ENCODE measurements at places on chromosomes 5 and 9. TPM values are rescaled to one million over a fixed set of nuclear protein-coding genes. Genes with fewer than 3 reads are reported as not detected.

- no peak for DNase-seq
- no peaks in the 10 kb centered on the region for H3K4me1 ChIP-seq
- no peak overlapping the region for H3K4me3 ChIP-seq
- peaks cover 5% of the 10 kb centered on the region for H3K36me3 ChIP-seq
These were observed 186.3 kb downstream of the NFIB start for GRCh38 chr9:14127656-14128055.

GRCh38 chr5:135456238-135457099 lies 4.3 kb upstream of the TIFAB start:
- no peak overlapping the region for H3K27ac ChIP-seq
- H3K27me3 ChIP-seq = peaks cover 71% of the 10 kb centered on the region
- DNase-seq = no peak
- H3K36me3 ChIP-seq = no peaks in the 10 kb centered on the region
- H3K4me3 ChIP-seq = no peak overlapping the region

DNA sequence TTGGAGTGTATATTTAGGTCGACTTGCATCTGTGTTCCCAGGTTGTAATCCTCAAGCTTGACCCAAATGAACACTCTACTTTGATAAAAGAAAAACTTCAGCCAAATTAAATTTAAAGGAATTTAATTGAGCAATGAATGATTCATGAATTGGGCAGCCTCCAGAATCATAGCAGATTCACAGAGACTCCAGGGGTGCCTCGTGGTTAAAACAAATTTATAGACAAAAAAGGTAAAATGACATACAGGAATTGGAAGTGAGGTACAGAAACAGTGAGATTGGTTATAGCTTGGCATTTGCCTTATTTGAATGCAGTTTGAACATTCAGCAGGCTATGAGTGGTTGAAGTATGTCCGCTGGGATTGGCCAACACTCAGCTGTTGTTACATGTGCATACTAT lies 21.6 kb upstream of the SPATA31D4 start:
- no peak for DNase-seq
- no peak overlapping the region for H3K4me3 ChIP-seq
- H3K27ac ChIP-seq = no peak overlapping the region
- H3K36me3 ChIP-seq = no peaks in the 10 kb centered on the region

Gene ZNF658
- 8.0 TPM for total RNA-seq

- H3K36me3 ChIP-seq = peaks cover 8% of the 10 kb centered on the region
- DNase-seq = no peak
- peak overlapping the region; percentile 38 for H3K4me3 ChIP-seq
- H3K27ac ChIP-seq = no peak overlapping the region
- no peaks in the 10 kb centered on the region for H3K27me3 ChIP-seq
These were observed 6.5 kb upstream of the AK1 start for GRCh38 chr9:127883959-127884358.

- no peak for DNase-seq
- H3K4me1 ChIP-seq = peaks cover 12% of the 10 kb centered on the region
- H3K4me3 ChIP-seq = no peak overlapping the region
- peaks cover 7% of the 10 kb centered on the region for H3K36me3 ChIP-seq
- peaks cover 14% of the 10 kb centered on the region for H3K27me3 ChIP-seq
These were observed 358.7 kb upstream of the ITGA1 start for GRCh38 chr5:52428977-52429489.

Gene PCDHGA2
- total RNA-seq = 0.32 TPM

DNA sequence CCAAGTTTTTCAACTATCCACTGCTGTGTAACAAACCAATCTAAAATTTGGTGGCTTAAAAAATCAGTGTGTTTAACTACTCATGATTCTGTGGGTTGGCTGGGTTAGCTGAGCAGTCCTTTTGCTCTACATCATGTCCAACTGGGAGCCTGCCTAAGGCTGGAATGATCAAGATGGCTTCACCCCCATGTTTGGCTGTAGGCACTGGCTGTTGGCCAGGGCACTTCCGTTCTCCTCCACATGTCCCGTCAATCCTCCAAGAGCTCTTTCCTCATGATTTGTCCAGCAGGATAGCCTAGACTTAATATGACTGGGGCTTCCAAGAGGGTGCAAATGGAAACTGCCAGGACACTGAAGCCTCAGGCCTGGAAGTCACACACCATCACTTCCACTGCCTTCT lies 17.0 kb upstream of the TSSK1B start:
- no peaks in the 10 kb centered on the region for H3K27me3 ChIP-seq
- peaks cover 4% of the 10 kb centered on the region for H3K4me1 ChIP-seq
- no peak for DNase-seq
- H3K27ac ChIP-seq = no peak overlapping the region
- no peak overlapping the region for H3K4me3 ChIP-seq
- H3K36me3 ChIP-seq = no peaks in the 10 kb centered on the region

- no peak overlapping the region for H3K27ac ChIP-seq
- peaks cover 7% of the 10 kb centered on the region for H3K27me3 ChIP-seq
- DNase-seq = no peak
These were observed 215.8 kb upstream of the CYLC2 start for GRCh38 chr9:102779356-102779755.

DNA sequence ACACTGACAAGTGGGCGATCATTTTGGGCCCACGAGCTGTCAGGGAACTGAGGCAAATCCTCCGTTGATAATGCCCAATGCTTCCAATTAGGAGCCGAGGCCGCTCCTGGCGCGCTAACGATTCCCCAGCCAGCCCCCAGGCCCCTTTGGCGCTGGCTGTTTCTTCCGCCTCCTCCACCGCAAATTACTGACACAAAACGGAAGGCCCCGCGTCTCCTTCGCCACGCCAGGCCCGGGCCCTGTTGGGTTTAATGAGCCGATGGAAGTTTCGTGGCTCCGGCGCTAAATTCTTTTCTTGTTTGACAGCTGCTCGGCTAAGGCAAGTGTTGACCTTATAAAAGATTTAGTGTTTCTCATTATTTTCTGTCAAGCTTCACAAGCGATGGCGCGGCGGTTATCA lies 25.7 kb upstream of the BARHL1 start:
- H3K36me3 ChIP-seq = no peaks in the 10 kb centered on the region
- H3K4me3 ChIP-seq = peak overlapping the region; percentile 54
- peak overlapping the region; percentile 69 for H3K27ac ChIP-seq
- peaks cover 50% of the 10 kb centered on the region for H3K4me1 ChIP-seq

- no peaks in the 10 kb centered on the region for H3K27me3 ChIP-seq
- no peak overlapping the region for H3K4me3 ChIP-seq
- no peak for DNase-seq
- H3K36me3 ChIP-seq = no peaks in the 10 kb centered on the region
- peaks cover 30% of the 10 kb centered on the region for H3K4me1 ChIP-seq
These were observed 269.8 kb downstream of the NR3C1 start for GRCh38 chr5:143133721-143134120.

Gene AJM1
- total RNA-seq = 3.3 TPM

DNA sequence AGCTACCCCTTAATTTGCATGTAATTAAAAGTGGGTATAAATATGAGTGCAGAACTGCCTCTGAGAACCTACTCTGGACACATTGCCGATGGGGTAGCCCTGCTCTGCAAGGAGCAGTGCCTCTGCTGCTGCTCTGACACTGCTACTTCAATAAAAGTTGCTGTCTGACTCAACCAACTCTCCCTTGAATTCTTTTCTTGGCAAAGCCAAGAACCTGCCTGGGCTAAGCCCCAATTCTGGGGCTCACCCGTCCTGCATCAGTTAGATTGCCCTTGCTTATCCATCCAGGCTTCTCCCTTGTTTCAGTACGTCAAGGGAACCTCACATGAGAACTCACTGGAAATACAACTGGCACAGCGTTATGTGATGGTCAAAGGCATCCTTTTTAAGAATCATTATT lies 44.1 kb downstream of the FBXL7 start:
- peaks cover 7% of the 10 kb centered on the region for H3K27me3 ChIP-seq
- H3K4me3 ChIP-seq = no peak overlapping the region
- peaks cover 8% of the 10 kb centered on the region for H3K4me1 ChIP-seq
- peaks cover 5% of the 10 kb centered on the region for H3K36me3 ChIP-seq
- H3K27ac ChIP-seq = no peak overlapping the region
- DNase-seq = no peak

Gene CDH18
- total RNA-seq = 2.2 TPM

GRCh38 chr5:156694598-156694997 lies 155.5 kb upstream of the PPP1R2B start:
- H3K27me3 ChIP-seq = no peaks in the 10 kb centered on the region
- H3K4me3 ChIP-seq = no peak overlapping the region
- H3K4me1 ChIP-seq = peaks cover 11% of the 10 kb centered on the region
- DNase-seq = no peak
- no peaks in the 10 kb centered on the region for H3K36me3 ChIP-seq

Gene ZNF367
- total RNA-seq = 15.4 TPM

- peaks cover 27% of the 10 kb centered on the region for H3K4me1 ChIP-seq
- no peak overlapping the region for H3K27ac ChIP-seq
- H3K4me3 ChIP-seq = peak overlapping the region; percentile 93
These were observed 1.4 kb downstream of the PTGR1 start for GRCh38 chr9:111597852-111598732.

Gene LCP2
- total RNA-seq = not detected

DNA sequence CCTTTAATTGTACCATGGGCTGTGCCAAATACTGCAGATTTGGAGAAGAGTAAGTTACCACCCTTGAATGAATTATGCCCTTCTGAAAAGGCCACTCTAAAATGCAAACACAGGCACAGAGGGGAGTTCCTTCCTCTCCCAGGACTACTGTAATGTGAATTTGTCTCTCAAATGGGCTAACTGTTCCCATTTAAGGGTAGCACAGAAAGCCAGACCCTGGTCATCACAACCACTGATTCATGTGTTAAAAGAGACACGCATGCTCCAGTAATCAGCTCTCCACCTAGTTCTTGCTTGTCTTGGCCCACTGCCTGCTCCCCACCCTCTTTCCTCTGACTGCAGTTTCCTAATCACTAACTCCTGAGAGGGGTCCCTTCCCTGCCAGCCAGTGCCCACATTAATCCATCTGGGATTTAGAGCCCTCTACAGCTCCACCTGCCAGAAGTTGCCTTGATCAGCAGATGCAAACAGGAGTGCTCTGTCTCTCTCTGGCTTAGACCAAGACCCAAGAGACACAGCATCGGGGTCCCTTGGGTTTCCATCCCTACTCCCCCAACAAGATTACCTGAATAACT lies 382.4 kb downstream of the TMEM167A start:
- no peaks in the 10 kb centered on the region for H3K4me1 ChIP-seq
- no peak for DNase-seq

GRCh38 chr5:107469485-107470294 lies 201.0 kb downstream of the EFNA5 start:
- no peak for DNase-seq
- H3K4me3 ChIP-seq = peak overlapping the region; percentile 54
- no peaks in the 10 kb centered on the region for H3K27me3 ChIP-seq
- H3K36me3 ChIP-seq = peaks cover 2% of the 10 kb centered on the region

DNA sequence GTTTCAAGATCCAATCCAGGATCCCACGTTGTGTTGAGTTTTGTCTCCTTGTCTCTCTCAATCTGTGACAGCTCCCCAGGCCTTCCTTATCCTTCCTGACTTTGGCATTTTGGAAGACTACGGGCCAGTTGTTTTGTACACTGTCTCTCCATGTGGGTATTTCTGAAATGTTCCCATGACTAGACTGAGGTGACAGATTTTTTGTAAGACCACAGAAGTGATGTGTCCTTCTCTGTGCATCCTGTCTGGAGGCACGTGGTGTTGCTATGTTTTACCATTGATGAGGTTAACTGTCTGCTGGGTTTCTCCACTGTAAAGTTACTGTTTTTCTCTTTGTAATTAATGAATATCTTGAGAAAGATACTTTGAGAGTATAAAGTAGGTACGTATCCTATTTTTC lies 15.7 kb upstream of the PDZD2 start:
- H3K4me3 ChIP-seq = no peak overlapping the region
- no peaks in the 10 kb centered on the region for H3K36me3 ChIP-seq
- no peak overlapping the region for H3K27ac ChIP-seq
- peaks cover 8% of the 10 kb centered on the region for H3K4me1 ChIP-seq
- peaks cover 13% of the 10 kb centered on the region for H3K27me3 ChIP-seq

DNA sequence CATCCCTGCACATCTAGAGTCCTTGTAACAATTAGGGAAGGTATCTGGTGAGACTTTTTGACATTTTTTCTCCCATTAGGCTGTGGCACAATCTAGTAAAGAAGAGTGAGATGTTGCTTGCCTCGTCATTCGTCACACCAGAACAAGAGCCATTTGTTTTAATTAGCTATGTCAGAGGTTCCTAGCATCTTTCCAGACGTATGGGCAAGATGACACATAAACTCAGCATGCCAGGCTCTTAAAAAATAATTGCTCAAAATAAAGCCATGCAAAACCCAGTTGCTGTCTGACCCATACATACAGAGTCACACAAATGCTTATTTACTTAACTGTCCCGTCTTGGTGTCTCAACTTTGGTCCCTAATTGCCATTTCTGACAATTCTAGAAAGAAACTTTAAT lies 125.9 kb downstream of the TRPM3 start:
- H3K4me1 ChIP-seq = no peaks in the 10 kb centered on the region
- no peak for DNase-seq
- H3K4me3 ChIP-seq = no peak overlapping the region
- no peaks in the 10 kb centered on the region for H3K27me3 ChIP-seq

DNA sequence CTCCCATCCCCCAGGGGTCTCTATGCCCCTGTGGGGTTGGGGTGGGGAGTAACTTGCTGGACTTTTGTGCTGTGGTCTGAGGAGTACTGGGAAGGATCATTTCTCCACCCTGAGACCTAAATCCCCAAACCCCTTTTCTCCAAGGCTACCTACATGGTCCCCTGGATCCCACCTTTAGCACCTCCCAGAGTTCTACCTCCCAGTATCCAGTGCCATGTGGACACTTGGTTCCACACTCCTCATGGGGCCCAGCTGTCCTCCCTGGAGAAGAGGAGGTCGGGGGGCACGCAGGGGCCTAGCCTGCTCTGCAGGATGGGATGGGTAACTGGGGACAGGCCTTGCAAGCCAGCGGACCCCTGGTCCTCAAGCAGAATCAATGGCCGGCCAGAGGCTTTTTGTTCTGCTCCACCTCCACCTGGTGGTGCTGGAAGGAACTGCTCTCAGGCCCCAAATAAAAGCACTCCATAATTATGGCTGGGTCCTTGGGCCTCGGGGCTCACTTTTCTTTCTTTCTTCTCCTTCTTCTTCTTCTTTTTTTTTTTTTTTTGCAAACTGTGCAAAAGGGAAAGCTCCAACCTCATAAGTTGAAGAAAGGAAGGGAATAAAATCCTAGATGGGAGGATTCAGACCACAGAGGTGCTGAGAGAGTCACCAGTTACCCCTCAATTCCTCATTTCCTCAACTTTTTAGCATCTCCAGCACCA lies 68.4 kb downstream of the PSD2 start:
- no peaks in the 10 kb centered on the region for H3K36me3 ChIP-seq
- no peak overlapping the region for H3K4me3 ChIP-seq
- H3K4me1 ChIP-seq = no peaks in the 10 kb centered on the region

DNA sequence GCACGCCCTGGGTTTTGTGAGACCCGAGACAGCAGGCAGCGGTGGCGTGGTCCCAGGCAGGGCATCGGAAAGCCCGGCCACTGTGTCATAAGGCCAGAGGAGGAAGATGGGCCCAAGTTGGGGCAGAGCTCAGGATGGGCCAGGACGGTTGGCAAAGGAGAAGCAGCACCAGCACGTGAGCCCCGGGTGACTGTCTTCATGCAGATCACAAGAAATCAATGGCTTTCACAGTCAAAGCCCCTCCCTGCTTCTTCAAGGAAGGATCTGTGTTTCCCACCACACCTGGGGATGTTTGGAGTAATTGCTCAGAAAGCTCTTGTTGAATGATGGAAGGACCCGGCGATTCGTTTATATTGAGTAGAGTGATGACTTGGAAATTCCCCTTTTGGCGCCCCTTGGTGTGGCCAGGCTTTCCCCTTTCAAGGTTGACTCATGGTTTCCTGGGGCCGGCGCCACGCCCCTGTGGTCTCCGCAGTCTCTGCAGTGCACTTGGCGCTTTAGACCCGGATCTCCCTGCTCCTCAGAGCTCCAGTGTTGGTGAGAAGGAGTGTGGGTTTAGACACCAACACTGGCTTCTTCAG lies 52.1 kb downstream of the IL31RA start:
- no peaks in the 10 kb centered on the region for H3K4me1 ChIP-seq
- no peak overlapping the region for H3K27ac ChIP-seq
- H3K36me3 ChIP-seq = no peaks in the 10 kb centered on the region
- no peak for DNase-seq
- no peak overlapping the region for H3K4me3 ChIP-seq
